Heart right ventricle (tissue), 16 donors: ENCODE measurements at places on chromosomes 4 and X. TPM values are rescaled to one million over a fixed set of nuclear protein-coding genes. Genes with fewer than 3 reads are reported as not detected.

GRCh38 chrX:133653358-133653757 lies 238.1 kb upstream of the GPC4 start:
- DNase-seq, result no peak

GRCh38 chrX:49111791-49112190 lies 11.7 kb downstream of the GPKOW start:
- no peak for DNase-seq

The CLTRN gene
- total RNA-seq, result 1.0 TPM

GRCh38 chr4:8044244-8044643 lies 104.6 kb upstream of the AFAP1 start:
- DNase-seq, result no peak

GRCh38 chrX:7028246-7028645 lies 119.3 kb upstream of the STS start:
- no peak for DNase-seq

DNA sequence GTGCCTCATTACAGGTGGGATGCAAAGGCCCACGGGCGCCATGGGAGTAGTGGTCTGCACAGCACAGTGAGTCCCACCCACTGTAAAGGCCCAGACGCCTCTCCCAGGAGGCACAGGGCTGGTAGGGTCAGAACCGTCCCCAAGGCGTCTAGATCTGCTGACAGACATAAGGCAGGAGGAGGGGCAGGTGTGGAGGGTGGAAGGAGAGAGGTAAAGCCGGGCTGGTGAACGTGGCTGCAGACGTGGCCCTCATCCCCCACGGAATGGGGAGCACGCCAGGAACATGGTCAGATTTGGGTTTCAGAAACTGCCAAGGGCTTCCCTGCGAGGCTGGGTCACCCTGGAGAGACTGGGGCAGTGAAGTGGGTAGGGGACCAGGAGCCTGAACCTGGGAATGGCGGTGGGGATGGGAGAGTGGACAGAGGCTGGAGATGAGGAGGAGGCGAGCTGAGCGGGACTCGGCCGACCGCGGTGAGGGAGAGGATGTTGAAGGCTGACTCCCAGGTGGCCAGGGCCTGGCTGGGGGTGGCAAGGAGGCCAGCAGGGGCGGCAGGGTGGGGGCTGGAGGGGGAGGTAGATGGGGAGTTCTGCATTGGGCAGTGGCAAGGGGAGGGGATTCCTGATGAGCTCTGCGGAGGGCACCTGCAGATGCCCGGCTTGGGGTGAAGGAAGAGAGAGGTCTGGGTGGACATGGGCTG lies 184.9 kb downstream of the AFAP1 start:
- no peak for DNase-seq

- no peak for DNase-seq
These were observed 2.6 kb upstream of the HPGDS start for GRCh38 chr4:94345266-94345665.

DNA sequence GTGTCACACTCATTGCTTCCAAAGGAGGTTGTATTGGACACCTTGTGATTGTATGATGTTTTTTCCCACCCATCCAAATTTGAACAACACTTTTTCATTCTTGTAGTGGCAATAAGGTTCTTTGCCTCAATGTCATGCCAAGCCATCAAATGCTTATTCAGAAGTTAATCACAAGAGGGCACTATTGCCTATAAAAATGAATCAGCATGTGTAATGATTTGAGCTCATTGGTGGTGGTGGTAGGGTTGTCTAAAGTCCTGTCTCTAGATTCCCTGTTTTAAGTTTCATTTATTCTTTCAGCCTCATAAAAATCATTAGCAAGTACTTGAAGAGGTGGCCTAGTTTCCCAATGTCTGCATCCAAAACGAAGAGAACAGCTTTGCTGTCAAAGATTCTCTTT lies 37.0 kb downstream of the IRS4 start:
- DNase-seq, result no peak

- no peak for DNase-seq
These were observed 594 bp upstream of the STAG2 start for GRCh38 chrX:123960956-123961267.

DNA sequence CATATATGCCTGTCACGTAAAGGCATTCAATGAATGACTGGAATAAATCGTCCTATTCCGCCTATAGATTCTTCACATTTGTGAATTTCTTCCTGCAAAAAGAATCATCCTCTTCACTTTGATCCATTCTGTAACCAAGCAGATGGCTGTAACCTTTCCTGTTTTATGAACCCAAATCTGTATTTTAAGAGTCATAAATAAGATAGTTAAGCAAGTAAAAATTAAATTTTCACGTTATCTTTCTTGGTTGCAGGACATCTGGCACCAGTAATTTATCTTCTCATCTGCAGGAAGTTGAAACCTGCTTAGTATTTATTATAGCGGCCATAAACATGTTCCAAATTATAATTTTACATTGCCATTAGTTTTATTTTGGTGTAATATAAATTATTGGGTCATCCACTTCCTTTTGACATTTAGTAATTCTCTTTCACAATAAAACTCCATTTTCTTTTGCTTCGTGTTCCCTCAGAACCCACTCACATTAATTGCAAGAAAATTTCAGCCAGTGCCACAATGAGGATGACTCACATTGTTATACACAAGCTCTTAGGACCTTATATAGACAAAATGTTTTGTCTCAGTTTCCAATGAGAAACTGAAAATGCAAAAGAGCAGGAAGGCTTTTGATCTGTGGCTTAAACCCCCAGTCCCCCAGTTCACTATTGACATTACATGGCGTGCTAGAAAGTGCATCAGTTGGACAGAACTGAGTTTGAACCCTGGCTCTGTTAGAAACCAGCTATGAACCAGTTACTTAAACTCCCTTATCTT lies 51.1 kb downstream of the TMEM156 start:
- no peak for DNase-seq
